T-helper 17 cell (primary cell): ENCODE measurements at places on chromosomes 1 and 21. TPM values are rescaled to one million over a fixed set of nuclear protein-coding genes. Genes with fewer than 3 reads are reported as not detected.

DNA sequence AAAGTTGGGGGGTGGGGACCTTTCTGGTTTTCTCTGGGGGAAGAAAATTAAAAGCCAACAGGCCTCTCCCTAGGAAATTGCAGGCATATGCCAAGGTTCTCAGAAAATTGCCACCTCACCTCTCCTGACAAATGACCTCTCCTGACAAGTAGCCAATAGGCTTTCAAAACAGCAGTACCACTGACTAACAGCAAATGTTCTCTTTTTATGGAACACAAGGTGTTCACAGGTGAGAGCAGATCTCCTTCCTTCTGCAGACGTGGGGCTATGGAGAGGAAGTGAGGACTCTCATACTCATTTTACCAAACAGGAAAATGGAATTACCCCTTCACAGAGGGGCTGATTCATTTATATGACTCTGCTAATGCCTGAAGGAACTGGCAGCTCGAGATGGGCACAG, 32.7 kb upstream of the SUCO start:
- no peak for DNase-seq

- no peak for DNase-seq
These were observed 8.7 kb downstream of the SDHB start for GRCh38 chr1:17045150-17045549.

GRCh38 chr1:171296897-171297296, 17.1 kb upstream of the FMO4 start:
- no peak for DNase-seq

PRKAA2 gene
- total RNA-seq = not detected

DNA sequence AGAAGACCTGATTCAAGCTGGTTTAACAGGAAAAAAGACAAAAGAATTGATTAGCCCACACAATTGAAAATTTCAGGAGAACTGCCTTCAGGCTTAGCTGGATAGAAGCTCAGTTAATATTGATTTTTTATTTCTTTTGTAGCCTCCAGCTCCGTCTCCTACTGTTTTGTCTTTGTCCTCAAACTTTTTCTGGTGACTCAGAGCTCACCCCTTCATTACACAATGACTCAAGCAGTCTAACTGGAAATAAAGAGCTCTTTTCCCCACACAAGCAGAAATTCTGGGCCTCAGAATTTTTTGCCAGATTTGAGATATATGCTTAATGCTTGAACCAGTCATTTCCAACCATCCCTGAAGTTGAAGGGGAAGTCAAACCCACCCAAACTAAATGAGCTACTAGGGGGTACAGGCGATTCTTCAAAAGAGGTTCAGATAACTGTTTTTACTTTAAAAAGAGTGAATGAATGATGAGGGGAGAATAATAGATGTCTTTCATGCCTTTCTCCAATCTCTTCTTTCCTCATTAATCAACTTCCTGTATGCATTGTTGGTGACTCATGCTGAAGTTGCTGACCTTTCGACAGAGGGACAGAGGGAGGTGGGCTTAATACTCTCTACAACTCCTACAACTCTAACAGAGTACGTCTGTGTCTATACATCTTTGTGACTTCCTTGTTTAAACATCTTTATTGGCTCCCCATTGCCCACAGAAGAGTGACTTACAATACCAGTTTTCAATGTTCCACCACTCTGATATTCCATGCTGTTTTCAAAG, 6.2 kb upstream of the ACP6 start:
- no peak for DNase-seq

S100A8 gene
- 110 TPM for total RNA-seq
